ENCODE measurements at places on chromosomes 3 and 15.

DNA sequence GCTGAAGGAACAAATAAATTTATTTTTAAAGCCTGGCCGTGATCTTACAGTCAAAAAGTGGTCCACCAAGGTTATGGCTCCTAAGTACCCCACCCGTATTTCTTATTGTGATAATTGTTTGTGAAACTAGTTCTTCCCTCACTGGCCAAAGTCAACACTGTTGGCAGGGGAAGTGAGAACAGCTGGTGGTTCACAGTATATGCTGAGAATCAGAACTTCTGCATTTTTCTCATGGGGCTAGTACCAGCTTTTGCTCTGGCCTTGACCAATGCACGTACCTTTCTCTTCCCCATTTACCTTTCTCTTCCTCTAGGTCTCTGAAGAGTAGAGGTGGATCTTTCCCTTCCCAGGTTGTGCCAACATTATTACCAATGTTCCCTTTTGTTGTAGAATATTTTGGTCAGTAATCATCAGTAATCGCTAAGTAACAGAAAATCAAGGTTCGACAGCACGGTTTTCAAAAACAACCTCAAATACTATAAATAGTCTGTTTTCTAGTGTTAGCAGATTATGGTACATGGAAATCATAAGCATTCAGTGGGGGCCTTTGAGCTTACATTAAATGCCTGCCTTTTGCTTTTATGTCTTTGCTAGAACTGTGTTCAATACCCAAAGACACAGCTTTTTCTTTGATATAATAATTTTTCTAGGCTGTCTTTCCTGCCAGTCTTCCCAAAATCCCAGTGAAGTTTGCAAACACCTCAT, 268.0 kb downstream of the LPP start:
- no peak for DNase-seq

GRCh38 chr15:89175617-89176191, 45.7 kb downstream of the RLBP1 start:
- no peak for DNase-seq

GRCh38 chr15:77866596-77867125, 210.8 kb downstream of the TBC1D2B start:
- no peak for DNase-seq

DNA sequence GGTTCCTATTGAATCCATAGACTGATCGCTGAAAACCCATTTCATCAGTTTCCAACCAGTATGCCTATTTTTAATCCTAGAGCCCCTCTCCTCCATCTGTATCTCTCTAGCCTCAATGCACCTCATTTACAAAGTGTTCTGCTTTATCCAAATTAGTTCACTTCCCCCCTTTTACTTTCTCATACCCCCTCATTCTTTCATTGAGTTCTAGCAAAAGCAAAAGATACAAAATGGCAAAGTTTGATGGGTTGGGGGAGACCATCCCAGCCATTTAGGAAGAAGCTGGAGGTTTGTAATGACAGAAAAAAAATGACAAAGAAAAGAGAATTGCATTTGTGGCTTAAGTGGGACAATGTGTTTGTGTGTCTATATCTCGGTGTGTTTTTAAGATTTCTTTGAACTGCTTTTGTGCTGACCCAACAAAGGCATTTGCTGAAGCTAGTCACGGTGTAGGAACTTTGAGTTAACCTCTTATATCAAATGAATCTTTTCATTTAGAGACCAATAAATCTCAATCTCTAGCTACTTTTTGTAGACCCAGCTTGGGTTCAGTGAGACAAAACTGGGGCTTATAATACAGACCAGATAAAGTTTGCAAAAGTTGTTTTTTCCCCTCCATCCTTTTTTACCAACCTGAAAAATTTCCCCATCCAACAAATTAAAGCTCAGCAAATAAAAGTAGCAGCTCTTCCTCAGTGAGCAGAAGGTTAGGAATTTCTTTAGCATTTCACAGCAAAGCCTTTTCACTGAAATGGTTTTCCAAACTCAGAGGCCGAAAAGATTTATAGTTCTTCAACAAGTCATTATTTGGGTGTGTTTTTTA, 18.7 kb downstream of the NR2F2 start:
- no peak for DNase-seq

GRCh38 chr15:98433346-98433745, 215.0 kb upstream of the IGF1R start:
- DNase-seq = no peak

GRCh38 chr3:177212278-177212610, 15.0 kb upstream of the TBL1XR1 start:
- no peak for DNase-seq

GRCh38 chr3:52270252-52270754, 8.1 kb downstream of the WDR82 start:
- DNase-seq = no peak

DNA sequence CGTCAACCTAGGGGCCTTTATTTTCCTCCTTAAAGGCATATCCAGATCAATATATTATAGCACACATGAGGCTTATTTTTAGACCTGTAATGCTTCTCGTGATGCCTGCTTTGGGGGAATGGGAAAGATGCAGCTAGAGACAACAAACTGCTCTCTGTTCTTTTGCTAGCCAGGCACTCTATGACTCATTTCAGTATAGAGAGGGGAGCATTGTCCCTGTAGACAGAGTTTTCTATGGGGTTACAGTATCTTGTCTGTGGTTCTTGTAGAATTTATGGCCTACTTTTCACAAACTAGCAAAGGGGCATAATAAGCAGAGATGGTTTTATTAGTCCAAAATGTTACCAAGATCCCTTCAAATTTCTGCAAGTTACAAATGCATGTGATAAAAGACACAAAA, 305.6 kb downstream of the LSAMP start:
- DNase-seq = no peak

GRCh38 chr3:112459750-112460149, 39.5 kb downstream of the BTLA start:
- no peak for DNase-seq
